ENCODE measurements at places on chromosomes 2 and 18.

DNA sequence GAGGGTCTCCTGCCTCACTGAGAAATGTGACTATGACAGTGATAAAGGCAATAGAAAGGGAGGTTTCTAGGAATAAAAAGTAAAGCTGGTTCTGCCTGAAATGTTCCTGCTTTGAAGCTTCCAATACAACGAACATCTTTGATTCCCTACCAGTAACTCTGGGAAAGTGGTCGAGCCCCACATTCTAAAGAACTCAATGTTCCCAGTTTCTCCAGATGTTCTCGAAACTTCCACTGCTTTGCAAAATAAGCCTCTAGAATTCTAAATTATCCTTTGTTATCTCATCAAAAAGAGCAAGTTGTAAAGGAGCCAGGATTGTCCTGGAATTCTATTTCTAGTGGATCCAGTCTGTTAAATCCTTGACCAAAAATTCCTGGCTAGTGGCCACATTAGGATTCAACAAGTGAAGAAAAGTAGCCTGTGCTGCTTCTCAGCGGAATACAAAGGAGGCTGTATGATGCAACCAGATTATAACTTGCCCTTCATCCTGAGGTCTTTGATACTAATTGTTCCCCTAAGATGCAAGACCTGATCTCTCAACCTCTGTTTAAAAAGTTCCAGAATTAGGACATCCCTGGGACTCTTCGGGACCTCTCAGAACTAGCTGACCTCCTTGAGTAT lies 8.4 kb downstream of the SCN7A start:
- DNase-seq, result no peak

- DNase-seq, result no peak
Measured at GRCh38 chr2:228545748-228546145, 364.3 kb upstream of the SPHKAP start.

DNA sequence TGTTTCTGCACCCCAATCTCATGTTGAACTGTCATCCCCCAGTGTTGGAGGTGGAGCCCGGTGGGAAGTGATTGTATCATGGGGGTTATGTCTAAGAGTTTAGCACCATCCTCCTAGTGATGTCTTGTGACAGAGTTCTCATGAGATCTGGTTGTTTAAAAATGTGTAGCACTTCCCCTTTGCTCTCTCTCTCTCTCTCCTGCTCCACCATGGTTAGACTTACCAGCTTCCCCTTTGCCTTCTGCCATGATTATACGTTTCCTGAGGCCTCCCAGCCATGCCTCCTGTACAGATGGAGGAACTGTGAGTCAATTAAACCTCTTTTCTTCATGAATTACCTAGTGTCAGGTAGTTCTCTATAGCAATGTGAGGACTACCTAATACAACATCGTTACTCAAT lies 396.9 kb upstream of the LRATD1 start:
- DNase-seq, result no peak

DNA sequence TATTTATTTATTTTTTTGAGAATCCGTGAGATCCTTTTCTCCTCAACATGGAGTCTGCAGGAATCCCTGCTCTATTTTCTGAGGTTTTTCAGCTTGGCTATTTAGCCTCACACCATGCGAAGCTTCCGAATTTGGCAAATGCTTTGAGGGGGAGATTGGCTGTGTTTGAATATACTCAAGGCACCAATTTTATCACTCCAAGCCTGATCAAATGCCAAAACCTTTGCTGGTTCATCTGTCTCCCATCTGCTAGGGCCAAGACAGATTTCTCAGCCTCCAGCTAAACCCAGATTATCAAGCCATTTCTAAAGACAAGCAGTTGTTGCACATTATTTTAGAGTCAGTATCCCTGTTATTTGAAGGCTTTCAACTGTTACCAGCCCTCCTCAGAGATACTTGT lies 295.7 kb downstream of the XIRP2 start:
- no peak for DNase-seq

DNA sequence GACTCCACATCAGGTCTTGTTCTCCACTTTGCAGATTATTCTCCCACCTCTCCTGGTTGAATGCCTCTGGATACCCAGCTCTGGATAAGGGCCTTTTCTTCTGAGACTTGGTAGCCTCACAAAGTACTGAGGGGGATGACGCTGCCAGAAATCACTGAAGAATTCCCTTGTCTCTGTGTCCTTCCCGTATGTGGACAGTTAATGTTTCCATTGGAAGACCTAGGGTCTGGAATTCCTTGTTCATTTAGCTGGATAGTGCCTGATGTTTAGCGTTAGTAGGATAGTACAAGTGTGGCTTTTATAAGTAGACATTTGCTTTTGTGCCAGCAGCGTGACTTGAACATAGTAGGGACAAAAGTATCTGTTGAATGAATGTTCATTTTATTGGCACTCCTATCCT lies 76.9 kb downstream of the CLHC1 start:
- DNase-seq, result no peak

- no peak for DNase-seq
Measured at GRCh38 chr2:108959401-108959800, 29.6 kb downstream of the EDAR start.

DNA sequence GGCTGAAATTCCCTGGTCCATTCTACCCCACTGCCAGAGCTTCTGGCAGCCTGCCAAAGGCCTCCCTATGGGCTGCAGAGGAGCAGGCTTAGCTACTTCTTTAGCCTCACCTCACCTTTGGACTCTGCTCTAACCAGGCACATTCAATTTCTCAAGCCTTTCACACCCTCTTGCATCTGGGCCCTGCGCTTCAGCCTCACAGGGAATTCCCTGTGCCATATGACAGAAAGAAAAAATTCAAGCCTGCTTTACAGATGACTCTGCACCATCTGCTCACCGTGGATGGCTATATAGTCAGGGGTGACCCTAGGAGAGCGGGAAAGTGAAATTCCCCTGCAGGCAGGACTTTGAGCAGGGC lies 62.5 kb downstream of the REEP1 start:
- DNase-seq, result no peak

GRCh38 chr2:234967870-234968208 lies 16.0 kb downstream of the SH3BP4 start:
- DNase-seq, result no peak

- no peak for DNase-seq
Measured at GRCh38 chr18:40004246-40004645, 1950.8 kb upstream of the PIK3C3 start.

GRCh38 chr2:219018286-219018685 lies 23.0 kb downstream of the CFAP65 start:
- no peak for DNase-seq

DNA sequence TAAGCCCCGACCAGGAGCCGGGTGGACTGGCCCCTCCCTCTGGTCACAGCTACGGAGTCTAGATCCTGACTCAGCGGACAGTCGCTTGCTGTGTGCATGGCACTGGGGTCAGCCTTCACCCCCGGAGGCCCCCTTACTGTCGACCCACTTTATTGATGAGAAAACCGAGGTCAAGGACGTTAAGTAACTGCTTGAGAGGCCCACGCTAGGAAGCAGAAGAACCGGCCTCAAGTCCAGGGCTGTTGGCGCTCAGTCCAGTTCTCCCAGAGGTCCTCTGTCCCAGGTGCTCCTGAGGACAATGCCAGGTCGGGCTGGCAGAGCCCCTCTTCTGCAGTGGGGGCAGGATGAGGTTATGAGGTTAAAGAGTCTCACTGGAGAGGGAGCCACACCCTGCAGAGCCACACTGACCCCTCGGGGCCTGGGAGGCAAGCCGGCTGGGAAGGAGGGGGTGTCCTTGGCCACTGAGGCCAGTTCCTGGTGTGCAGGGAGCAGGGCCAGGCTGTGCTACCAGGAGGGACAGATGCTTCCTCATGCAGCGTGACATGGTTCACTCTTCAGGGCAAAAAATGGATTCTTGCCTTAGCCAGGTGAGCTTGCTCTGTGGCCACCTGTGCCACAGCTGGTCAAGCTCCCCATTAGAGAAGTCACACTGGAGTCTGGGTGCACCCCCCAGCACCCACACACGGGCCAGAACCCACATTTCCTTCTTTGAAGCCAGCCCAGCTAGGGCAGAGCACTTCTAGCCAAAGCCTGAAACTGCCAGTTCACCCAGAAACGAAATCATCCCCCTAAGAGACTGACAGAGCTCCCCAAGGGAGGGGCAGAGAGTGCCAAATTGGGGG lies 47.3 kb upstream of the HPCAL1 start:
- DNase-seq, result no peak

DNA sequence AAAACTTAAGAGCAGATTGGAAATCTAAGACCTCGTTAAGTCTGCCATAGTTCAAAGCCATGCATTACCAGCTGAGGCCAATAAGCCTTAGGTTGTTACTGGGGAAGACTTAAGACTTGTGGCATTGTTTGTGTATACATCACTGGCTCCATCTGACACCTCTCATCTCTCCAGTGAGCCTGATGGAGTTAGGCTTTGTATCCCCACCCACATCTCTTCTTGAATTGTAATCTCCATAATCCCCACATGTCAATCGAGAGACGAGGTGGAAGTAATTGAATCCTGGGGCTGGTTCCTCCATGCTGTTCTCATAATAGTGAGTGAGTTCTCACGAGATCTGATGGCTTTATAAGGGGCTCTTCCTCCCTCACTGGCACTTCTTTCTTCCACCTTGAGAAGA lies 404.6 kb downstream of the ARHGAP15 start:
- DNase-seq, result no peak

- no peak for DNase-seq
Measured at GRCh38 chr2:210654091-210654490, 97.7 kb downstream of the CPS1 start.

DNA sequence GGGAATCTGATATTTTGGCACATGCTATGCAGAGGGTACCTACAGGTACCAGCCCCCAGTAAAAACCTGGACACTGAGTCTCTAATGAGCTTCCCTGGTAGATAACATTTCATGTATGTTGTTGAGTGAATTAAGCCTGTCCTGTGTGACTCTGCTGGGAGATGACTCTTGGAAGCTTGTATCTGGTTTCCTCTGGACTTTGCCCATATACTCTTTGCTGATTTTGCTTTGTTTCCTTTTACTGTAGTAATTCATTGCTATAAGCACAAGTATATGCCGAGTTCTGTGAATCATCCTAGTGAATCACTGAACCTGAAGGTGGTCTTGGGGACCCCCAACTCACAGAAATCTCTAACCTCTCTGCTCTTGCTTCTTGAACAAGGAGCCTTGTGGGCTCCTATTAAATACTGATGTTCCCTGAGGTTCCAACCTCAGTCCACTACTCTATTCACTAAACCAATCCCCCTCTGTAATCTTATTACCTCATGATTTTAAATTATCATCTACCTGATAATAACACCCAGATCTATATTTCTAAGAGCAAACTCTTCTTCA lies 94.3 kb upstream of the WDSUB1 start:
- no peak for DNase-seq

- peak; percentile 55 for DNase-seq
Measured at GRCh38 chr18:49100226-49100968, 149.6 kb upstream of the SMAD7 start.

- no peak for DNase-seq
Measured at GRCh38 chr2:45918463-45919159, 267.1 kb downstream of the PRKCE start.

- no peak for DNase-seq
Measured at GRCh38 chr2:225002656-225003045, 39.6 kb downstream of the DOCK10 start.

- DNase-seq, result no peak
Measured at GRCh38 chr2:25712455-25712854, 39.1 kb upstream of the DTNB start.

GRCh38 chr2:126253669-126254068 lies 402.3 kb upstream of the GYPC start:
- DNase-seq, result no peak

DNA sequence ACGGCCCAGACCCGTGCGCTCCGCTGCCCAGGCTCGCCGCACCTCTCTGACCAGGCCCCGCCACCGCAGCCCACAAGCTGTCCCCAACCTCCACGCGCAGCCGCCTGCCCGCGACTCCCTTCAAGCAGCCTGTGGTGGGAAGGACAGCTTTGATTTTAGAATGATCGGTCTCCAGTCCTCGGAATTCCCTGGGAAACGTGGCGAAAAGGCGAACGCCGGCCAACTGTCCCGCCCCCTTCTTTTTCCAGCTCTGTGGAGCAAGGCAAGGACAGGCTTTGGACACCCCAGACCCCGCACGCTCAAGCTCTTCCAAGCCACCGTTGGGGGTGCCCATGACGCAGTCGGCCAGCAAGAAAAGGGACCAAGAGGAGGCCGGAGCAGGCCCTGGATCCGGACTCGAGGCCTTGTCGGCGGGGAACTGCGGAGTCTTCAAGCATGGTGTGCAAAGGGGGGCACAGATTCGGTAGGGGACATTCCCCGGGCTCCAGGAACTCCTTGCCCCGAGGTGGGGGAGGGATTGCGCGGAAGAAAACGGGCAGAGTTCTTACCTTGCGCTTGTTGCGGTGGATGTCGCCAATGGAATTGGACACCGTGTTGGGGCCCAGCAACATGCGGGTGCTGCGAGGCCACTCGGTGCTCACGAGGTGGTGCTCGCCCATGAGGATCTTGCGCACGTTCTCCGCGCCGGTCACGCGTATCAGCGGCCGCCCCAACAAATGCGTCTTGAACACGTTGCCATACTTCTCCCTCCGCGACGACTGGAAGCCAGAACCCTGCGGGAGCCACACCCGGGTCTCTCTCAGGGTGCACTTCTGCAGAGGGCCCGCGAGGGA lies 4.0 kb downstream of the CYP26B1 start:
- DNase-seq, result no peak

DNA sequence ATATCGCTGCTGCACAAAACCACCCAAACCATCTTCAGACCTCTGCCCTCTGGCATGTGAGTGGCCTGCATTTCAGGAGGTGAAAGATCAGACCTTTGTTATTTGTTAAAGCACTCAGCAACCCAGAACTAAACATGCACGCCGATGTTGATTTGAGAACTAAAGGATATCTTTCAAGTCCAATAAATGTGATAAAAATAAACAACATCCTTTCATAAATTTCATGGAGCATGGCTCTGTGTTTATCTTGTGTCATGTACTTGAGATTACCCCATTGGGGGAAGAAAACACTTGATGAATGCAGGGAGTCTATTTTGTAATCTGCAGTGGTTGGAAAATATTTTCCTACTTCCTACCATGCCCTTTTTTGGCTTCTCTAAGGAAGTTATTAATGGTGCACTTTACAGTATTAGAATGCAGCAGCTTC lies 70.8 kb upstream of the GATA6 start:
- DNase-seq, result peak; percentile 51

- DNase-seq, result no peak
Measured at GRCh38 chr2:170298115-170298514, 120.2 kb downstream of the MYO3B start.

DNA sequence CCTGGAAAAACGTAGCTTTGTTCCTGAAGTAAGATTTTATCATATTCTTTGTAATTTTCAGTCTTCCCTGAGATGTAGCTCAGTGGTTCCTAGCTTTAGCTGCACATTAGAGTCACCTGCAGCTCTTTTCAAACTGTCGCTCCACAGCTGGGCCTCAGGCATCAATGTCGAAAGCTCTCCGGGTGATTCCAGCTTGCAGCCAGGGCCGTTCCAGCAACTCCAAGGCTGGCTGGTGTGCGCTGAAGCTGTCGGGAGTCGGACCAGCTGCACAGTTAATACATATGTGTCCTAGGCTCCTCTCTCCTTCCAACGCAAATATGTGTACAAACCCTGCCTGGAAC lies 609 bp upstream of the ZNF2 start:
- no peak for DNase-seq

- DNase-seq, result no peak
Measured at GRCh38 chr2:25650256-25650655, 23.1 kb downstream of the DTNB start.

- no peak for DNase-seq
Measured at GRCh38 chr2:169540146-169540545, 30.6 kb downstream of the KLHL41 start.

GRCh38 chr2:127164761-127165538 lies 55.1 kb downstream of the CYP27C1 start:
- DNase-seq, result no peak

GRCh38 chr2:204950695-204951346 lies 405.5 kb downstream of the PARD3B start:
- peak; percentile 17 for DNase-seq

- peak; percentile 59 for DNase-seq
Measured at GRCh38 chr2:227871375-227871791, at the start of gene DAW1. TSS of gene DAW1 (plus strand) at chr2:227871631. CDS start at chr2:227871690, 59 bp downstream.
